Activated T-helper 1 cell treated with anti-CD3 and anti-CD28 coated beads, Interleukin-2, amount 50 U/mL, for 16 hours (primary cell): ENCODE measurements at places on chromosomes 5 and 9.

- DNase-seq, result peak; percentile 43
These were observed at the start of gene GRK6 for GRCh38 chr5:177426566-177427210. GRK6 (plus strand) TSS chr5:177426676; CDS start chr5:177426846, 170 bp downstream.

DNA sequence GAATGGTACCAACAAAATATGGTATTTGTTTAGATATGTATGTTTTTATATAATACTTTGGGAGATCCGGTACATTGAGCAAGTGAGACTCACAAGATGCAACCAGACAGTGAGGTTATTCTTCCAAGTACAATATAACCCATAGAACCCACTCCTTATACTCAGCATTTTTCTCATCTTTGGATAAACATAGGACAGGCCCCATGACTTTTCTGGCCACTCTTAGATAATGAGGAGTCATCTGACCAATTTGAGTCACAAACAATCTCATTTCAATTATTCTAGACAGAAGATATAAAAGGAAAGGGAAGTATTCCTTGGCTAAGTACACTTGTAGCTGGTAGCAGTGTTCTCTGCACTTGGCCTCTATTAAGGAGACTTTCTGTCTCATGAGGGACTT, 150.2 kb downstream of the SGCD start:
- no peak for DNase-seq

DNA sequence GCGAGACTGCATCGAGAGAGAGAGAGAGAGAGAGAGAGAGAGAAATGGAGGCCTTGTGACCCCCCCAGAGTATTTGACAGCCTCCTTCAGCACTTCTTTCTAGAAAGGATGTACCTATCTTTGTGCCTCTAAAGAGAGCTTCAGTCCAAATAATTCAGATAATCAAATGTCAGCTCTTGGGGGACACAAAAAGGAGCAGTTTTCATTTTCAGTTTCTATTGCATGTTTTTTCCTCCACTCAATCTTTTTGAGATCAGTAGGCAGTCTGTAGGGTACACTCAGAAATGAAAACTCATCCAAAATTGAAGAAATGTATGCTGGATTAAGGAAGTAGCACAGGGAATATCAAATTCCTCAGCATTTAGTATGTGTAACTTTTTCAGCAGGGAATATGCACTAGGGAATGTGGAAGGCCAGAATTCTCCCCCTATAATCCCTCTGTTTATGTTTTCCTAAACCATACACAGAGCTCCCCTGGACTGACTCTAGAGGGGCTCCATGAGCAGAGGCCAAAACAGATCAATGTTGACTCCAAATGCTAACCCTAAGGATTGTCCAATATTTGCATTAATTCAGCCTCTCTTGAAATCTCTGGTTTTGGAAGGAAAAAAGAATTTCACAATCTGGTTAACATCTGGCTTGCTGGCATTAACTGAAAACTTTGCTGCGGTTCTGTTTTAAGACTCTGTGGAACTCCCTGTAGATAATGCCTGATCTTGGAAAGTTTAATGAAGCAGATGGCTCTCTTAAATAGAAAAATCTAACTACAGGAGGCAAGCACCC, 250.1 kb downstream of the CEMIP2 start:
- DNase-seq, result no peak

GRCh38 chr5:180873615-180874520, 12.8 kb upstream of the ZFP62 start:
- no peak for DNase-seq

DNA sequence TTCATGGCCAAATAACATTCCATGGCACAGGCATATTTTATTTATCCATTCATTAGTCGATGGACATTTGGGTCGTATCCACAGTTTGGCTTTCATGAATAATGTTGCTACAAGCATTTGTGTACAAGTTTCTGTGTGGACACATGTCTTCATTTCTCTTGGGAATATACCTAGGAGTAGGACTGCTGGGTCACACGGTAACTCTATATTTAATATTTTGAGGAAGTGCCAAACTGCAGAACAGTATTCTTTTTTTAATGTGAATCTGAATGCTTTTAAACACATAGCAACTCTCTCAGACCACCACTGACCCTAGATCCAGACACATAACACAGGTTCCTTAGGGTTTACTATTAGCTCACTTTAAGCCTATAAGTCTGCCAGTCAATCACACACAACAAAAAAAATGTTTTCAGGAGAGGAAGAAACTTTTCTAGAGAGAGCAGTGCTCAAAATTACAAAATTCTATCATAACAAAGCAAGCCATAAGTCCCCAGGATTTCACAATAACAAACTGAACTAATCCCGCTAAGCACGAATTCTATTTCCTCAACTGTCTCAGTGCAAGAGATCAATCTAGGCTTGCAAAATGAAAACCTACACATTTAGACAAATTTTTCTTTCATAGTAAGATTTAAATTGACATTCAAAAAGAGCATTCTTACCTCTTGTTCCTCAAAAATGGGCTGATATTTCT, 41.8 kb upstream of the GABBR2 start:
- no peak for DNase-seq

- no peak for DNase-seq
These were observed 71.4 kb downstream of the SLC12A2 start for GRCh38 chr5:128154943-128155342.

DNA sequence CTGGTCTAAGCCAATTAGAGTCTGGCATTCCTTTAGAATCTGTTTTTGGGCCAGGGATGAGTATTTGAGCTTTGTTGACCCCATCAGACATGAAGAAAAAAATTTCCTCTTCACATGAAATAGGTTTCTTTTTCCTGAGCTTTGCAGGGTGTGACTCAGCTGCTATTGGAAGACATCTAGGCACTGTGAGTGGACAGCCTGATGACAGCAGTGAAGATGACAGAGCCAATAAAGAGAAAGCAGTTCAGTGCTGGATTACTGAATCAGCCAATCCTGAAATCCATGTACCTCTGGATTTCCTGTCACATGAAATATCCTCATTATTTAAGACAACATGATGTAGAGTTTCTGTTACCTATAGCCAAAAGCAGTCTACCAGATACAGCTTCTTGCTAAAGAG, 51.3 kb upstream of the GRIA1 start:
- no peak for DNase-seq

DNA sequence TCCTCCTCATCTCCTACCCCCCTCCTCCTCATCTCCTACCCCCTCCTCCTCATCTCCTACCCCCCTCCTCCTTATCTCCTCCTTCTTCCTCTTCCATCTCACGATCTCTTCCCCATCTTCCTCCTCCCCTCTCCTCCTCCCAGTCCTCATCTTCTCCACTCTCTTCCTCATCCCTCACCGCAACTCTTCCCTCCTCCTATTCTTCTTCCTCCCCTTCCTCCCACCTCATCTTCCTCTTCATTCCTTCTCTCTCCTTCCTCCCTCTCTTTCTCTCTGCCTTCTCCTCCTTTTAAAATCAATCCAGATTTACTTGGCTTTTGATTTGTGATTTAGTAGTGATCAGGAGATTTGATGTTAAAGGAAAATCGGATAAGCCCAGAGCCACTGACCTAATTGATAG, 15.0 kb upstream of the BOD1 start:
- no peak for DNase-seq

DNA sequence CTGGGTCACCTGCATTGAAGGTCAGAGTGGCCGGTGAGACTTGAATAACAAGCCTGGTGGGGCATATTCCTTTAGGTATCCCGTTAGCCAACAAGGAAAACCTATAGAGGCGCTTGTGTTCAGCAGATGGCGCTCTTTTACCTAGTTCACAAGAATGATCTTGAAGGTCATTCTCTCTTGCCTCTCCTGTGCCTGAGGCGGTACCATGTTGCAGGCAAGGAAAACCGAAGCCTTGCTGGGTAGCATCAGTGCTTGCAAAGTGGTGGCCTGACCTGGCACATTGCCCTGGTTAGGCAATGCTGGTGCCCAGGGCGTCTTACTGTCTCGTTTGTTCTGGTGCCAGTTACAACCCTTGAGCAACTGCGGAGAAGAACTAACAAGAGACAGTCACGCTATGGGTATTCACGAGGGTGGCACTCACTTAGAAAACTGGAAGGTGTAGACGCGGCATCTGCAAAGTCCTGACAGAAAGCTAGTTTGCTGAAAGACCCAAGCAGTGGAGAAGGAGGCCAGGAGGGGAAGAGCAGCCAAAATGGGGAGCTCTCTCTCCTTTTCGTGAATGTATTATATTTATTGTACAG, 56.7 kb downstream of the AOPEP start:
- no peak for DNase-seq

- no peak for DNase-seq
These were observed 31.0 kb downstream of the TPPP start for GRCh38 chr5:661891-662750.

GRCh38 chr9:91856419-91856818, 93.6 kb downstream of the ROR2 start:
- DNase-seq, result no peak

DNA sequence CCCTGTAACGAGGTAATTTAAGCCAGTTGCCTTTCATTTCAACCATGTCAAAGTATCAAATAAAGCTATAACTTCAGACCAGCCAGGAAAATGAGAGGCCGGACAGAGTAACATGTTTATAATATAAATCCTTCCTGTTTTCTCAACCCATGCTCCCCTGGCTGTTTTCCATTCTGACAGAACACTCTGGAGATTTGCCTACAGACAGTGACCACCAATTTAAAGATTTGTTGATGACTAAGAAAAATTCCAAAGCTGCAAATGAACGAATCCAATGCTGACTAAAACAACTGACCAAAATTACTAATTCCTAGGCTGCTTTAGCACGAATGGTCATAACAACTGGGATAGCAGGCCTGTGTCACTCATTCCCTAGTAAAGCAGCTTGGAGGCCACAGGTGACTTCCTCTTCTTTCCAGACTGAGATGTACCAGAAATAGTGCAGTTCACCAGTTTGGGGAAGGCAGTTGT, 141.4 kb downstream of the AOPEP start:
- no peak for DNase-seq

DNA sequence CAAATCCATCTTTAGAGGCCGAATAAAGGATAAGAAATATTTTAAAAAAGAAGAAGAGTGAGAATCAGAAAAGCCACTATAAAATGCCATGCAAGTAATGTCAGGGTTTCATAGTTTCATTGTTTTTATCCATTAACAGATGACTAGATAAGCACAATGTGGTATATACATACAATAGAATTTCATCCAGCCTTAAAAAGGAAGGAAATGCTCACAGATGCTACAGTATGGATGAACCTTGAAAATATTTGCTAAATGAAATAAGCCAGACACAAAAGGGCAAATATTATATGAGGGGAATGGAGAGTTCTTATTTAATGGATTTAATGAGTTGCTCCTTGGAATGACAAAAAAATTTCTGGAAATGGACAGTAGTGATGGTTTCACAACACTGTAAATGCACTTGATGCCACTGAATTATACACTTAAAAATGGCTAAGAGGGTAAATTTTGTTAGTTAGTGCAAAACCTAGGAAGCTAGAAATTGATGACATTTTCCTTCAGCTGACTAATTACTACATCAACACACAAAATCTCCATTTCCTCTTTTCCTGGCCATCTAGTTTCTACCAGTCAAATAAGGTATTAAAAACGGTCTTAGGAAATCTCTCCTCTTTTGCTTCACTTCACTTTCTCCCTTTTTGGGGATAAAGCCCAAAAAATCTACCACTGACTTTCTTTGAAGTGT, 86.6 kb downstream of the GNA14 start:
- DNase-seq, result no peak

DNA sequence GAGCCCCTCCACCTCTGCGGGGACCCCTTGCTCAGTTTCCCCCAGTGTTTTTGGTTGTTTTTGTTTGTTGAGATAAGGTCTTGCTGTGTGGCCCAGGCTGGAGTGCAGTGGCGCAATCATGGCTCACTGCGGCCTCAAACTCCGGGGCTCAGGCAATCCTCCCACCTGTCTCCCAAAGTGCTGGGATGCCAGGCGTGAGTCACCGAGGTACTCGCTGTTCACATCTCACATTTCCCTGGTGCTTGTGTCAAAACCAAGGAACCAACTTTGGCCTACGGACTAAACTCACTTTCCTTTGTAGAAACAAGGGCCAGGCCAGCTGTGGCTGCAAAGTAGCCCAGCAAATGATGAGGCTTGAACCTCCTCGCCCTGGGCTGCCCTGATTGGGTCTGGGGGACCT, 9.7 kb upstream of the AJM1 start:
- no peak for DNase-seq

DNA sequence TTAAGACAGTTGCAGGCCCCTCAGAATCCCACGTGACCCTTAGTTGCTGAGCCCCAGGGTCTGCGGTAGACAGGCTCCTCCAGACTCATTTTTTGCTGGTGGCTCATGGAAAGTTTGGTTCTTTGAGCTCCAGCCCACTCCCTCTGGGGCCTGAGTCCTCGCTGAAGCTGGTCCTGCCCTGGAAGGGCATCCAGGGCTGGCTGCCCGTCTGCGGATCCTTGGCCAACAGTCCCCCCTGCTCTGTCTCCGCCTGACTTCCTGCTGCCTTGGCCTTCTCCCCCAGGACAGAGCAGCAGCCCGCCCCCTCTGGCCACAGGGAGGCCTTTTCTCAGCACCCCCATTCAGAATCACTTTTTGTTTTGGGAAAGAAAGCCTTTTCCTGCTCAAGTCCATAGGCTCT, 24.4 kb downstream of the SLC6A7 start:
- DNase-seq, result no peak

GRCh38 chr5:65926893-65927292, 518 bp downstream of the ERBIN start:
- DNase-seq, result no peak

DNA sequence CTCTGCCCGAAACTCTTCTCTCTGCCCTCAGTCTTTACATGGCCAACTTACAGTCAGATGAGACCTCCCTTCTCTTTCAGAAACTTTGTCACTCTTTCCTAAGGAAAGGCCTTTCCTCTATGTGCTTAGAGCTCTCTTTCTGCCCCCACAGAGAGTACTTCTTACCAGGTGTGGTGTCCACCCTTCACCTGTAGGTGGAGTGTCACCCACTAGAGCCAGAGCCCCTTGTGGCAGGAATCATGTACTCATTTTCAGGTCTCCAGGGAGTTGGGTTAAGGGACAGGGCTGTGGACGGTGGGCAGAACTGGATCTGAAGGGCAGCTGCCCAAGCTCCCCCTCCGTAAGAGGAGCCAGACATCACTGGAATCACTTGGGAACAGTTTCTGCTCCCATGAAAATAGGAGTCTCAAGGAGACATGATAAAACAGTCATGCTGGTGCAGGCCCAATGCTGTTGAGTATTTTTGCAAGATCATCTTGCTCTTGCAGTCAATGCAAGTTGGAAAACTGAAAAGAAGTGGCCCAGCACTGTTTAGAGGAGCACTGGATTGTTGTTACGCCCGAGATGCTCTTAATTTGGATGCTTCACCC, 436.7 kb downstream of the ZSWIM6 start:
- no peak for DNase-seq

DNA sequence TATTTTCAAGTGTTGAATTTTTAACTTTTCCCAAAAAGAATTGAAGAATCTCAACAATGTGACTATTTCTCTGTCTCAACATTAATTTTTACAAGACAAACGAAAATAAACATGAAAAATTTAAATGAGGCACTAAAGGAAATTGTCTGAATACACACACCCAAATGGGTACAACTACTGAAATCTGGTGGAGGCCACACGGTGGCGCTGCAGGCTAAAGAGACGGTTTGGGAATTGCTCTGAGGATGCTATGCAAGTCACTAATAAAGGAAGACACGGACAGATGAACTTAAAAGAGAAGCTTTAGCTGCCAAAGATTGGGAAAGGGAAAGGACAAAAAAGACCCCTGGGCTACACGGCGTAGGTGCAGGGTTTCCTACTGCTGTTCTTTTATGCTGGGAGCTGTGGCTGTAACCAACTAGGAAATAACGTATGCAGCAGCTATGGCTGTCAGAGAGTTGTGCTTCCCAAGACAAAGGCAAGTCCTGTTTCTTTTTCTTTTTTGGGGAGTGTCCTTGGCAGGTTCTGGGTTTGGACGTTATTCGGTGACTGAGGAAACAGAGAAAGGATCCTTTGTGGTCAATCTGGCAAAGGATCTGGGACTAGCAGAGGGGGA, at the start of gene PCDHB10:
Gene PCDHB10 (plus strand): TSS at position 244 of the 616 bp plus-strand sequence. CDS start 200 bp downstream, at position 444.
- DNase-seq, result no peak
